Aorta (tissue), 5 donors: ENCODE measurements at places on chromosomes 7 and 10. TPM values are rescaled to one million over a fixed set of nuclear protein-coding genes. Genes with fewer than 3 reads are reported as not detected.

Gene CHCHD2
- total RNA-seq = 187 TPM

Gene INHBA
- total RNA-seq = 73.3 TPM

Gene CFAP43
- total RNA-seq = 0.27 TPM

Gene FAM171A1
- 21.4 TPM for total RNA-seq

Gene OR6V1
- total RNA-seq = not detected

Gene STAG3
- total RNA-seq = 0.96 TPM

Gene KAZALD1
- total RNA-seq = 17.6 TPM

Gene BMPER
- 2.2 TPM for total RNA-seq

Gene SLC26A4
- total RNA-seq = 2.3 TPM

Gene SEC61A2
- total RNA-seq = 7.9 TPM

Gene GRM3
- total RNA-seq = not detected

Gene CDH23
- total RNA-seq = 7.5 TPM

Gene MAGI2
- total RNA-seq = 17.9 TPM

Gene ZWINT
- 2.9 TPM for total RNA-seq

Gene TAX1BP1
- 113 TPM for total RNA-seq

Gene CUZD1
- total RNA-seq = 1.1 TPM

Gene ZSWIM8
- 116 TPM for total RNA-seq

Gene CDK14
- 72.4 TPM for total RNA-seq

Gene EN2
- not detected for total RNA-seq

Gene CALCR
- total RNA-seq = not detected

Gene CDK13
- 52.7 TPM for total RNA-seq
